ENCODE measurements at places on chromosomes 3 and 15.

DNA sequence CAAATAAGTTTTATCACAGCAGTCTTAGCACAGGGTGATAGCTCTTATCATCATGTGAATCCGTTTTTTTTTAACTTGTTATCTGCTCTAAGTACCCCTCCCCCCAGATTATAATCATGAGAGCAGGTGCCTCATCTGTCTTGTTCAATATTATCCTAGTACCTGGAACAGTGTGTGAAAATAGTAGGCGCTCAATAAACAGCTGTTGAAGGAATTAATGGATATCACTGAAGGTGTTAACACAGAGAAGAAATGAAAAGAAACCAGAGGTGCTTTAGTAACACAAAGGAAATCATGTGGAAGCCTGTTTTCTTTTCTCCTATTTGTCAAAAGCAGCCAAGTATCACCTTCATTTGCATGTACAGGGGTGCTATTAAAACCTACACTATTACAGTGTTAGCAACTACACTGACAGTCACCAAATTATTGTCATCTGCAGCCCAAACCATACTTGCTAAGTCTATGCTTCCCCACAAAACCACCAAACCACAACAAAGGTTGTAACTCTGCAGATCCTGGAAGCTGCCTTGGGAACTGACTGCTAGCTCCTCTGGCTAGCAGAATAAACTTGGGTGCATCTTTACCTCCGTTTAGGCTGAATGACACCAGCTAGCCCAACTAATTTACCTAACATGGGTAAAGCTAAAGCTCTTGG lies 2.9 kb downstream of the XPC start:
- DNase-seq, result no peak

DNA sequence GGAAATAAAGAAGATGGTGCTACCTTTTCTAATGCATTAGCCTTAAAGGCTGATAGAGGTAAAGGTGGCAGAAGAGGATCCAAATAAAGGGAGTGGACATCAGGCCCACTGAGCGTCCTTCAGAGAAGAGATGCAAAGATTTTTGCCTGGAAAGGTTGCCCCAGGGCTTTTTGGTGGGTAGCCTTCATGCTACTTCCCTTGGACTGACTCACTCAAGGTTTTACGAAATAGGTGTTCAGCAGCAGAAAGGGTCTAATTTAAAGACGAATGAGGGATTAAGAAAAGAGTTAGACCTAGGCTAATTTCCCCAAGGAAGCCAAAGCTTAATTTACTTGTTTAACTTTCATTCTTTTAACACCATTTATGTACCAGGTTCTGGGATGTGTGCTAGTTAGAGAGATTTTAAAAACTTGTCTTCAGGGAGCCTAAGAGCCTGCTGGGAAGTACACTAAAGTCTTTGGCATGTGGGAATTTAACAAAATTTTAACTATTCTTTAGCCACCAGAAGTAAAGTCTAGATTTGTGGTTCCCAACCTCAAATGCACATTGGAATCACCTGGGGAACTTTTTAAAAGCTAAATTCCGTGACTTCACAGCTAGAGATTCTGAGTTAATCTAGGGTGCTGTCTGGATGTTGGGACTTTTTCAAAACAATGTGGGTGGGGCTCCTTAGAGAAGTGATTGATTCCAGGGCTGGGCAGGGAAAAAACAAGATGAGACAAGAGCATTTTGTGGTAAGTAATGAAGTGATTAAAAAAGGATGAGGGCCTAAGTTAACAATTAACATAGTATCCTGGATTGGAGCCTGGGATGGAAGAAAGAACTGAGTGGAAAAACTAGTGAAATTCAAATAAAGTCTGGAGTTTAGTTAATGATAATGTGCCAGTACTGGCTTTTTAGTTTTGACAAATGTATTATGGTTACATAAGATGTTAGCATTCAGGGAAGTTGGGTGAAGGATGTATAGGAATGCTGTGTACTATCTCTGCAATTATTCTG lies 3.4 kb downstream of the IL20RB start:
- no peak for DNase-seq

DNA sequence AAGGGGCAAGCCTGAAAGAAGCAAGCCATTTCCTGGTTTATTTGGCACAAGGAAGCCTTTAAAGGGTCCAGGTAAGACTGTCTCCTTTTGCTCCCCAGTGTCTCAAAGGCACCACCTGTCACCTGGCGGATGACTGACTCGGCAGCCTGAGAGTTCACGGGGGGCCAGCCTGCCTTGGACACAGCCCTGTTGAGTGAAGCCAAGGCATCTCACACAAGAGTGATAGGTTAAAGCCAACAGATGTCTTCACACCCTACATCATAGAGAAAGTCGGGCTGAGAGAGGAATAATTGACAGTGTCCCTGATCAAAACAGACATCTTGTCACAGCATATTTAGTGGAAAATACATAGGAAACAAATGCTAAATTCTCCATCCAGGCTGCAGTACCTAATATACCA lies 28.2 kb upstream of the LIPC start:
- no peak for DNase-seq

DNA sequence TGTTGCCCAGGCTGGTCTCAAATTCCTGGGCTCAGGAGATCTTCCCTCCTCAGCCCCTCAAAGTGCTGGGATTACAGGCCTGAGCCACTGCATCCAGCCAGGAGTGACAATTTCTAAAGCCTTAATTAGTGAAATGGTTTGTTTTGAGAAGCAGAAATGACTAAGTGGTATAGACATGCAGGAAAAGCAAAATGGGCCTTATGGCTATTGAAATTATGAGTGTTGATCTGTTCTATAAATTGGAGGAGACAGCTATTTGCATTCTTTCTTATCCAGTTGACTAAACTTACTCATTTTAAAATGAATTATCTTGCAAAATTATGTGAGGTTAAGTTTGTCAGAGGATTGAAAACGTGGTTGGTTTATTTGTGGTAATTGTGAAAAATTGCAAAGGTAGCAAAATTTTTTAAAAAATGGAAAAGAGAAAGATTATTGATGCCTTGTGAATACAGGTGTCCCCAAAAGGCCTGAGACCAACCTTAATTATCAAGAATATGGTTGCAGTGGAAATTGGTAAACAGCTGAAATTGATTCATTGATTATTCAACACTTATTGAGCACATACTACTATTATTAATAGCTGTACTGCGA lies 7.9 kb downstream of the RAP2B start:
- no peak for DNase-seq

DNA sequence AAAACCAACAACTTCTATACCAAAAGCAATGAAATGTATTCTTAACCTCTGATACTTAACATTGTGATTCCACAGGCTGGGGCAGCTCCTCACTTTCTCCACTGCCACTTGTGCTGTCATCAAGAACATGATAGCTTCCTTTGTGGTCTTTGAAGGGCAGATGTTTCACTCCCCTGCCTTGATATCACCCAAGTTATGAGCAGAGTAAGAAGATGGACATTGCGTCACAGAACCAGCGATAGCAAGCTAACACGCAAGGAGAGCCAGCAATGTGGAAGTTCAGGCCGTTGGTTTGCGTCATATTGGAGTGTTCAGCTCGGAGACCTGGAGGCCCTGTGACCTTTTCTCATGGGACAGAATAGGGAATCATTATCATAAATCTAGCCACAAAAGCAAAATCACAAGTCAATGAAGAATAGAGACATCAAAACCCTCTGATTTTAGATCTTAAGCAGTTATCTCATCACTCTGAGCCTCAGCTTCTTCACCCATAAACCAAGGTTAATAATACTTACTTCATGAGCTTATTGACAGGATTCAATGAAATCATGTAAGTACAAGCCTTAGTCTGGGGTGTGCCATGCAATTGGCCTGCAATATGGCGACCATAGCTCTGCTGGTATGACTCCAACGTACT lies 183.8 kb upstream of the THBS1 start:
- no peak for DNase-seq

DNA sequence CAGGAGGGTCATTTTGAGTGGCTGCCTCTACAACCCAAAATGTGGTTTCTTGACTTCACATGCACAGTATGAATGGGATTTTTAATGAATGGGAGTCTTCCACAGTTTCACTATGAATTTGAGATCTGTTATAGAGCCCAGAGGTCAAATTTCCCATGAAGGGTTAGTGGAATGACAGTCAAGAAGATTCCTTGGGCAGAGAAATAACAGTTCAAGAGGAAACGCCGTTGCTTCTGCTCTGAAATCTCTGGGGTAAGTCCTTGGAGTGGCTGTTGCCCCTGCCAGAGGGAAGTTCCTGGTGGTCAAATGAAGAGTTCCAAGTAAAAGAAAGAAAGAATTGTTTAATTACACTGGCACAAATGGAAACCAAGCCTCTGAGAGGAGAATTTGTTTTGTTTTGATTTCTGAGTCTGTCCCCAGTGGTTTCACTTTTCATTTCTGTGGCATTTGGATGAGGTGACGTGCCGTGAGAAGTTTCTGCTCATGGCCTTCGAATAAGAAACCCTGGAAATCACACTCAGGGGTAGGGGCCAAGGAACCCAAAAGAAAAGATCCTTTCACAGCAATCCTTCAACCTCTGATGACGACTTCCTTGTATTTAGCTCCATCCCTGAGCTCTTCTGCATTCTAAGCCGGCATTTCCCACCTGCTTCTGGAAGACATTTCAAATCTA lies 77.5 kb upstream of the IL12A start:
- DNase-seq, result no peak

DNA sequence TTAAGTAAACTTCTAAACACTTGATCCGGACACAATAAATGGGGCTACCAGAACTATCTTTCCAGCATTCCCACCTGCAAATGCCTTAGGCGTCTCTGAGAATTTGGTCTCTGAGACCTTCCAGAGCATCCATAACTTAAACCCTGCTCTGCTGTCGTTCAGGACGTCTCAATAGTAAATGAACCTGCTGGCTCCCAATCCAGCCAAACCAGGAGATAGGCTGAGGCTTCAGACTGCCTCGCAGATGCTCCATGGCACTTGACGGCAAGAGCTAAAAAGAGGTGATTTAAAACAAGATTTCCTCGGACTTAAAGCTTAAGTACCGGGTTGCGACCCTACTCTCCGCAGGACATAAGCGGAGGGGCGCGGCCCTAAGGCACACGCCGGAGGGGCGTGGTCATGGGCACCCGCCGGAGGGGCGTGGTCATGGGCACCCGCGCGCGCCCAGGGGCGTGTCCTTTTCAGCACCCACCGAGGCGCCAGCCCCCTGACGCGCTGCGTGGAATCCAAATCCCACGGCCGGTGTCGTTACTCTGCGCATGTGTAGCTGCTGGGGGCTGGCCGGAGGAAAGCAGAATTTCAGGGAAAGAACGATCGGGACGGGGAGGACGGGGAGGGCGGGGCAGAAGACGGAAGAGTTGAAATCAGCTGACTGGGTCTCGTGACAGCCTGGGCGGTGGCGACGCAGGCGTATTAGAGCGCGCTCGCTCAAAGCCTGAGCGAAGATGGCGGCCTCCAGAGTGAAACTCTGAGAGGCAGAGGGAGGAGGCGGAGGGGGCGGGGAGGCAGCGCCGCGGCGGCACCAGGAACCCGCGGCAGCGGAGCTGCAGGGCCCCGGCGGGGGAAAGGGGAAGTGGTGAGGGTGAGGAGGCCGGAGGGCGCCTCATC lies at the start of gene DNAJC13:
Gene DNAJC13, plus strand, starts transcription at position 696 of the 888 bp plus-strand sequence. CDS start 17,049 bp downstream, outside the sequence.
- DNase-seq, result peak; percentile 76

DNA sequence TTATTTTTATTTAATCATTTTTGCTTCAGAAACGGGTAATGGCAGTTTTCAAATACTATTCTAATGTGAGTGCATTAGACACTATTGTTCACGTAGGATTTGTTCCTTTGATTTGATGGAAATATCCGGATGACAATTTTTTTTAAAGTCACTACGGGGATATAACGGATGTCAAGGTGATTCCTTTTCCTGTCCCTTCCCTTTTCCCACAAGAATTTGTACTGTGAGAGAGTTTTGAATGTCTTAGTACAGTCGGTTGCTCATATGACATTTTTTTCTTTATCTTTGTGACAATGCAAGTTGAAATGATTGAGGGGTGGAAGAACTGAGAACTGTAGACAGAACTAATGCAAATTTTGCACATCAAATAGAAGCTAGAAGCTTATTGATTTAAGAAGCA lies 209.5 kb downstream of the GRM7 start:
- no peak for DNase-seq

- no peak for DNase-seq
Observed at GRCh38 chr15:73948982-73949381, 22.7 kb downstream of the LOXL1 start.

GRCh38 chr3:184335291-184335660 lies 2.1 kb upstream of the FAM131A start:
- no peak for DNase-seq

DNA sequence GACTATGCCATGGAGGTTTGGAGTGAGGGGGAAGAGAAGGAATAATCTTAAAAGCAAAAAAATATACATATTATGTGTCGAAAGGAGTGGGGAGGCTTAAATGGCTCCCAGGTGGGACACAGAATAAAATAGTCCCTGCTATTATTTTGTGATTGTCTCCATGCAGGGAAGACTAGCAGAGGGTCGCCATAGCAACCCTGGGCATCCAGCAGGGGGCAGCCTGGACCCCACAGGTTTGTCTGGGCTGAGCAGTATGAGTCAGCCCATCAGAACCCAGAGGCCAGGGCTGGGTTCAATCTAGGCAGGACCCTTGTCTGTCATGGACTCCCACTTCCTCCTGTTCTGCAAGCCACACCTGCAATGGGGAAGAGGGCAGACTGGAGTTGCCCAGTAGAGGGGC lies 17.6 kb upstream of the LINGO1 start:
- DNase-seq, result no peak

DNA sequence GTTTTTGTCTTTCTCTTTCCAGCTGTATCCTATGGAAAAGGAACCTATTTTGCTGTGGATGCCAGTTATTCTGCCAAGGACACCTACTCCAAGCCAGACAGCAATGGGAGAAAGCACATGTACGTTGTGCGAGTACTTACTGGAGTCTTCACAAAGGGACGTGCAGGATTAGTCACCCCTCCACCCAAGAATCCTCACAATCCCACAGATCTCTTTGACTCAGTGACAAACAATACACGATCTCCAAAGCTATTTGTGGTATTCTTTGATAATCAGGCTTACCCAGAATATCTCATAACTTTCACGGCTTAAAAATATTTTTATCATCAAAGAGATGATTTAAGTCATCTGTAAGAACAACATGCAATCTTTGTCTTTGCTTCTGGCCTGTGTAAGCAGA lies 44.9 kb upstream of the PARP14 start:
- DNase-seq, result no peak

- DNase-seq, result no peak
Observed at GRCh38 chr3:53536282-53536681, 41.9 kb downstream of the CACNA1D start.

DNA sequence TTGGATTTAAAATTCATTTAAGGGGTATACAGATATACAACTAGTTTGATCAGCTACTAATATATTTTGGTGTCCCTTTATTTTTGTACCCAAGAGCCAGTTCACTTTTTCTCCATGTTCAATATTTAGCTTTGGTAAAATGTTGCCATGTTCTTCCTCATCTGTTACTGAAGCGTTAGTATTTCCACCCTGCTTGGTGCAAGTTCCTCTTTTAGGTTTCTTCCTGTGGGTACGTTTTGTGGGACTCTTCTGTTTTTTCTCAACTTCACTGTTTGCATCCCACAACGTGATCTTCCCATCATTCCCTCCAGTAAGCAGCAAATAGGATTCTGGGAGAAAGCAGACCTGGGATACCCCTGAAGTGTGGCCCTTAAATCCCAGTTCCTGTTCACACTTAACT lies 14.1 kb downstream of the WDR53 start:
- no peak for DNase-seq

GRCh38 chr3:101248736-101249135 lies 71.6 kb downstream of the IMPG2 start:
- no peak for DNase-seq
